ENCODE measurements at places on chromosomes 3 and 15.
A peak's percentile ranks its signal among the peaks of the same experiment; 100 is the strongest.

- DNase-seq: no peak
Measured at GRCh38 chr15:33975022-33975565, 6.8 kb downstream of the CHRM5 start.

GRCh38 chr3:177948716-177949425 lies 587.4 kb upstream of the KCNMB2 start:
- DNase-seq: no peak

- DNase-seq: no peak
Measured at GRCh38 chr3:154334973-154335420, 10.7 kb upstream of the DHX36 start.

GRCh38 chr3:24457719-24458118 lies 36.9 kb downstream of the THRB start:
- DNase-seq: no peak

DNA sequence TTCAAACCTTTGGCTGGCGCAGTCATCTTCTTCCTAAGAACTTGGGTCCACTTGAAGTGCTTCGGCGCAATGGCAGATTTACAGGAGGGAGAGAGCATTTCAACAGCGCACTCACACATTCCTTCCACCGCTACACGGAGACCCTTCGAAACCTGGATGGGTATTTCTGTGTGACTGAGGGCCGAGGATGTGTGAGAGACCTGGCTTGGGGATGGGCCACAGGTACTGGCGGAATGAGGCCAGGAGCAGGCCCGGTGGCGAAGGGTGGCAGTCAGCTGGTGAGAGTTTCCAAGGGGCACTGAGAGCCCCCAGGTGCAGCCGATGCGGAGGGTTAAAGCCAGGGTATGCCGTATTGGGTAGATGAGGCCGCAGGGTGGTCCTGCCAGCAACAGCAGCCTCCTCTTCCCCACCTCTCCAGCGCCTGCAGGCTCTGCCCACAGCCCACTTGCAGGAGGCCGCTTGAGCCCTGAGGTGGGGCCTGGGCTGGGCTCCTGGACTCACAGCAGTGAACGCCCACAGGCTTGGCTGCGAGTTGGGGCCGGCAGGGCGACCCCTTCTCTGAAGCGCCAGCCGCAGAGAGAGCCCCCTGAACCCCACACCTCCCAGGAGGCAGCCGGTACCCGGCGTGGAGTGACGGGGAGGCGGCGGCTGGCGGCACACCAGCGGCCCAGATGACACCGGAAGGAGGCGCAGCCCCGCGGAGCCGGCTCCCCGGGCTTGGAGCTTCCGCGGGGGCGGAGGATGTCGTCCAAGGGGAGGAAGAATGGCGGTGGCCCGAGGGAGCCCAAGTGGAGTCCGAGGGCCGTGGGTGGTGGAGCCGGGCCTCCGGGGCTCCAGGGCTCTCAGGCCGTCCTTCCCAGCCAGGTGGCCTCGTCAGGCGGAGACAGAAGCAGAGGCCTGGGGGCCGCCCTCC lies 166.5 kb downstream of the NSMCE3 start:
- no peak for DNase-seq

DNA sequence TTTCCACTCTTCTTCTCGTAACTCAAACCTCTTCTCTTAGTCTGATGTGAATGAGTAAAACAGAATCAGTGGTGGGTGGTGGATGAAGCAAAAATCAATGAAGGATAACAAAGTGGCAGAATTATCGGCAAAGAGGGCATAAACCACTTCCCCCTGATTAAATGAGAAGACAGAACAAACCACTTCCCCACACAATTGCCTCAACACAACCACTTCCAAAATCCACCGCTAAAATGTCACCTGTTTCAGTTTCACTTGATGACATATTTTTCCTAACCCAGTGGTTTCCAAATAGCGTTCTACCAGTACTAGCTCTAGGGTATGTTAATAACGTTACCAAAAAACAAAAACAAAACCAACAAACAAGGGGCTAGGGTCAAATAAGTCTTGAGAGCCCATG lies 478.7 kb upstream of the WNT5A start:
- no peak for DNase-seq

DNA sequence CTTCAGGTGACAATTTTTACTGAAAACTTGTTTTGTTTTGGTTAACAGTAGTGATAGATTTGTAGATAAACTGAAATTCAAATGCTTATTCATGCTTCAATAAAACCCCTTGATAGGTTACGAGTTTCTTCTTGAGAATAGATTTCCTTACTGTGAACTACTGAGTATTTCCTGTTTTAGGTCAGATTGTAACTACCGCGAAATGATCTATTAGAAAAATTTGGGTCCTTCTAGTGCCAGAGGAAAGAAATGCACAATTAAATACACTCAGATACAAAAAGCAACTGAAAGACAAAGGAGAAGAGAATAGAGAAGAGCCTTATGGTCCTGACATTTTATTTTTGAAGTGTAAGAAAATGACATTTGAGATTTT lies 251.7 kb upstream of the TBL1XR1 start:
- DNase-seq: no peak

GRCh38 chr3:47440131-47440530 lies 35.6 kb downstream of the SCAP start:
- DNase-seq: peak; percentile 25

GRCh38 chr3:17847156-17847555 lies 104.7 kb upstream of the TBC1D5 start:
- DNase-seq: no peak

GRCh38 chr3:185677146-185677829 lies 91.2 kb downstream of the SENP2 start:
- no peak for DNase-seq

- DNase-seq: no peak
Measured at GRCh38 chr15:26109203-26109602, 246.1 kb upstream of the ATP10A start.

DNA sequence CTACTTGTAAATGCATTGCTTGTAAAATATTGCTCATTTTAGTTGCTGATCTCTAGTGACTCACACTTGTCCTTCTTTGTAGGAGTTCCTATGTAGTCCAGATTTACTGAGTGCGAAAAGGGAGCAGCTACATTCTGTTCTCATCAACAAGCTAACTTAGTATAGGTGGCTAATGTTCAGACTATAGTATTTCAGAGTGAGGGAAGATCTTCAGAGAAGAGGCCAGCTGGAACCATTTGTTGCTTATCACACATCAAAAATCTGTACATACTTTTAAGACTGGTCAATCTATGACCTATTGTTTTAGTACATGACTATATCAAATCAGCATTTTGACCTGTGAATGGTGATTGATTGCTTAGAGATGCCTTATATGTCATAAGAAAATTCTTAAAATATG lies 71.3 kb upstream of the THSD4 start:
- DNase-seq: no peak

- no peak for DNase-seq
Measured at GRCh38 chr3:172036541-172037215, 2.7 kb upstream of the FNDC3B start.

DNA sequence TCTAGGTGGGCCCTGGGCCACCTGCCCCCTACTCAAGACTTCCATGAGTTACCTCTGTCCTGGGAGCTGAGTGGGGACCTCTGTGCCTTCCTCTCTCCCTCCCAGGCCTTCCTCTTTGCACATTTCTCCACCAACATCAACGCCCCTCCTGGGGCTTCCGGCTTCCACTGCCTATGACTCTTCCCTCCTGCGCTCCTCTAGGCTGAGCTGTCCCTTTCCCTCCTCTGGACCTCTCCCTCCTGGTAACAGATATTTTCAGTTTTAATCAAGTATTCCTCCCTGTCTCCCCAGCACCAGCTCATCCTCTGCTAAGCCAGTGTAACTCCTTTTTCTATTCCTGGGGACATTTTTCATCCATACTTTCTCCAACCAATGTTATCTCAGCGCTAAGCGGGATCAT lies 160.4 kb downstream of the RAB11A start:
- no peak for DNase-seq

- DNase-seq: no peak
Measured at GRCh38 chr3:129699199-129699598, 92.7 kb upstream of the PLXND1 start.

- DNase-seq: no peak
Measured at GRCh38 chr15:58472821-58473581, 41.2 kb downstream of the LIPC start.

- no peak for DNase-seq
Measured at GRCh38 chr3:16066975-16067374, 107.5 kb upstream of the GALNT15 start.

DNA sequence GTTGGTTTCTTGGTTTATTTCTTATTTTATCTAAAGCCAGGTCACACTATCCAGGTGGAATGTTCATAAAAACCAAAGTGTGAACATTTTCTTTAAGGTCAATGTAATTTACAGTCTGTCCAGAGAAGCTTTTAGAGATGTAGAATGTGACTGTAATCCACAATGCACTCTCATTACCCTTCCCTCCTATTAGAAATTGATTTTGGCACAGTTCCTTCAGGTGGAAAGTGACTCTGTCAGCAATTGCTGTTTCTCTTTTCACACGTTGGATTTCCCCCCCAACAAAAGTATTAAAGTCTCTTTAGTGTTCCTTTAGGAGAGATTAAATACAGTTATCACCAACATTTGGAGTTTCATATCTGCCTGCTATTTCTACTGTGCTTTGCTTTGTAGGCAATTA lies 31.6 kb upstream of the COPB2 start:
- DNase-seq: no peak

DNA sequence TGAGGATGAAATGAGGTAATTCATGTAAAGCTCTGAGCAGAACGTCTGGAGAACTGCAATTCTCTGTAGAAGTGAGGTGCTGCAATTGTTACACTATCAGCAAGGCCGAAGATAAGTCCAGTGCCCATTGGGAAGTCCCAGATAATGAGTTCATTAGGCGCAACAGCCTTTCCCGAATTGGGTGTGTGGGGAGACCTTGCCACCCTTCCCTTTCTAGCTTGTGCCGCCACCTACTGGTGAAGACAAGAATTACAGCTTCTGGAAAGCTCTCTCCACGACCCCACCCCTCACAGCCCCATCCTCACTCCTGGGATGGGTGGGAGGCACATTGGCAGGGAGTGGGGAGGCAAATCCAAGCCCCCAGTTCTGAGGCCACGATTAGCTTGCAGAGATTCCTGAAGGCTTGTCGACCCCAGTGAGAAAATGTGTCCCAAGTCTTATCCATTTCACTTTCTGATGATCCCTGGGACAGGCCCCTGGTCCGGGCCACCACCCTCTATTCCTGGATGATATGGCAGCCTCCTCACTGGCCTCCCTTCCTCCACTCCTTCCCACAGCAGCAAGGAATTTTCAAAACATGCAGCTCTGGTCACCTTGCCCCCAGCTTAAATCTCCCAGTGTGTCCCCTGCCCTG lies 36.4 kb downstream of the FAM3D start:
- no peak for DNase-seq

GRCh38 chr15:85298366-85298765 lies 82.0 kb upstream of the AKAP13 start:
- no peak for DNase-seq

- no peak for DNase-seq
Measured at GRCh38 chr3:183439515-183439914, 11.1 kb upstream of the MCF2L2 start.

GRCh38 chr15:70802629-70803028 lies 39.3 kb upstream of the UACA start:
- DNase-seq: no peak

DNA sequence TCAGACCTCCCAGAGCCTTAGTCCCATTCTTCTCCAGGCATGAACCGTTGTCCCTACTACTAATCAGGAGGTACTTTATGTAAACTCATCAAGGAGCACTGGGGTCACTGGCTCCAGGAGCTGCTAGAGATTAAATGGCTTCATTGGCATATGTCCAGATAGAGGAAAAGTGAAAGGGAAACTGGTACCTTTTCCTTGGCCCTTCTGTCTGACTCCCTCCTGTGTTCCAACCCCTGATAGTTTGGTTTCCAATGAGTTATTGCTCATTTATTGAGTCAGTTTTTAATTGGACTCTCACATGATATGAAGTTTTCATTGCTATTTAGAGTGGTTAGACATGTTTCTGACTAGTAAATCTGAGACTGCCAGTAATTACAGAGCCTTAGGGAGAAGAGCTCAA lies 130.5 kb upstream of the BFSP2 start:
- no peak for DNase-seq

- no peak for DNase-seq
Measured at GRCh38 chr15:91855684-91856489, 2.4 kb downstream of the SLCO3A1 start.

DNA sequence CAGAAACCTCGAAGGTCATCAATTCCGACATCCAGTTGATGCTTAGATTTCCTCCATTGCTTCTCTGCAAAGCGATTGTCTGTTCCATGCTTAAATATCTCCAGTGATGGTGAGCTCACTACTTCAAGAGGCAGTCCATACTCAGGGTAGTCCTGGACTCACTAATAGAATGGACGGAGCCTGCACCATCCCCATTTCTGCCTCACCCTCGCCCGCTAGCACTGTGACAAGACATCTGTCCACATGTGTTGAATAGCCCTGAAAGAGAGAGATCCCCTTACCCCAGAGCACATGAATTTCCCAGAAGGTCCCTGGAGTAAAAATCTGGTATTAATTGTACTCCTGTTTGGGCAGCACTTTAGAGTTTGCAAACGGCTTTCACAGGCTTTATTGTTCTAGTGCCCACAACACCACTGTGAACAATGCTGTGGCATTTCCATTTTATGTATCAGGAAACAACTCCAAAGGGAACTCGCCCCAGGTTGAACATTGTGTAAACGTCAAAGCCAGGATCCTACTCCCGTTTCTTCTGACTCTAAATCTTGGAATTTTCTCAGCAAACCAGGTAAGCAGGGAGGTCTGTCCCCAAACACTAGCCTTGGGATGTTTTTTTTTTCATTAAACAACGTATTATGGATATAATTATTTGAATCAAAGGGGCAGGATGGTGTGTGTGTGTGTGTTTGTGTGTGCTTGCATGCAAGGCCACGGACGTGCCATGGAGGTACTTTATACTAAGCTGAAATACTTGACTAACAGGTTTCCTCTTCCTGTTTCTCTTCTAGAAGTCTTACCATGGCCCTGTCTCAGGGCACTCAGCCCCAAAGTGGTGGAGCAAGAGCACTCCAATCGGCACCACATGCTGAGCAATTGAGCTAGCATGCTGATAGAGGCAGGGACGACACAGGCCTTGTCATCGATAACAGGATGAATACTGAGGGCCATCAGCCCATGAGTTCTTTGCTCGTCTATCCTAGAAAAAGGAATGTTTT lies 198.3 kb downstream of the OPA1 start:
- no peak for DNase-seq

GRCh38 chr15:62495670-62496614 lies 330.9 kb upstream of the C2CD4B start:
- no peak for DNase-seq

GRCh38 chr3:124916837-124917409 lies 17.6 kb downstream of the MUC13 start:
- DNase-seq: no peak

DNA sequence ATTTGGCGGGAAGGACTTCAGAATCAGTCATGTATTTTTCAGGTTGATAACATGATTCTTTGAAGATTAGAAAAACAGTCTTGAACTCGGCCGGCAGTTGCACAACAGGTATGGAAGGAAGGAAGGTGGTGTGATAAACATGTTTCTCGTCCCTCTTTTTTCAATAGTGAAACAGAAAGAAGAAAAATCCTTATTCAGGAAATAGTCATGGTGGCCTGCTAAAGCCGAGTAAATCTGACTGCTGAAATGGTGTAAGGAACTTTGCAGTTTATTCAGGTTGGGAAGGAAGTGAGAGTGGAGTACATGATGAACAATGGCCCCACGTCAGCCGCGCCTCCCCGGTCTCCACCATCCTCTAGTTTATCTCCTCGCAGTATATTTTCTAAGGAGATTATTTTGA lies 6.7 kb downstream of the RASGRP1 start:
- DNase-seq: no peak
